ENCODE measurements at places on chromosomes 1 and 21.

- DNase-seq, result peak; percentile 77
These were observed 13.0 kb downstream of the CHIT1 start for GRCh38 chr1:203216274-203217138.

- peak; percentile 22 for DNase-seq
These were observed 31.4 kb upstream of the PCBP3 start for GRCh38 chr21:45611939-45612664.

DNA sequence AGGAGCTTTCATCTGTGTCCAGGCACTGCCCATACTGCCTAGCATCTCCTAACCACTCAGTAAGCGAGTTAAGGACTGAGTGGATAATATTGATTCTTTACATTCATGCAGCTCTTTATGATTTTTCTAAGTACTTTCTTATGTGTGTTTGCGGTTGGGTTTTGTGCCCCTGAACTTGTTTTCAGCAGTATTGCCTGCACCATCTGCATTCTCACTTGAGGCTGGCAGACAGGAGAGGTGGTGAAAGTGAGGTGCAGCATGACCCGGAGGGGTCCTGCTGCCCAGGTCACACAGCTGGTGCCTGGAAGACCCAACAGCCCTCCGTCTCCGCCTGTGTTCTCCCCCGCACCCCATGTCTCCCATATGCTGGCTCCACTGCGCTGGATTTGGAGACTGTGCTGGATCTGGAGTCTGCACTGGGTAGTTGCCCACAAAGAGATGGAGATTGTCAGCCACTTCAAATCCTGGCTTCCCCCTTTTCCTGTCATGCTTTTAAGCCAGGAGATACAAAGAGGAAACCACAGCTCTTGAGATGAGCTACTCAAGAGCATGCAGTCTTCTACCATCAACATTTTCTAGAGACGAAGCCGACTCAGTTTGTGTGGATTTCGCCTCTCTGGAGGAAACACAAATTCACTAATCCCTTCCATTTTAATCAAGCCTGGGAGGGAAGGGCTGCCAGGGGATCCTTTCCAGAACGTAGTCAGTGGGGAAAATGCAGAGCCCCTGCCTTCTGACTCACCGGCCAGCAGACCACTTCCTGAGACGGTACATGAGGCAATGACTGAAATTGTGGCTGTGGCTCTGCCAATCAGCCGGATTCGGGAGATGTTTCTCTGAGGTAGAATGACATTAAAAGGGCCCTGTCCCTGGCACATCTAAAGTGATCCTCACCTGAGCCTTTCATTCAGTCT, 71.7 kb upstream of the ANGPTL1 start:
- DNase-seq, result no peak

DNA sequence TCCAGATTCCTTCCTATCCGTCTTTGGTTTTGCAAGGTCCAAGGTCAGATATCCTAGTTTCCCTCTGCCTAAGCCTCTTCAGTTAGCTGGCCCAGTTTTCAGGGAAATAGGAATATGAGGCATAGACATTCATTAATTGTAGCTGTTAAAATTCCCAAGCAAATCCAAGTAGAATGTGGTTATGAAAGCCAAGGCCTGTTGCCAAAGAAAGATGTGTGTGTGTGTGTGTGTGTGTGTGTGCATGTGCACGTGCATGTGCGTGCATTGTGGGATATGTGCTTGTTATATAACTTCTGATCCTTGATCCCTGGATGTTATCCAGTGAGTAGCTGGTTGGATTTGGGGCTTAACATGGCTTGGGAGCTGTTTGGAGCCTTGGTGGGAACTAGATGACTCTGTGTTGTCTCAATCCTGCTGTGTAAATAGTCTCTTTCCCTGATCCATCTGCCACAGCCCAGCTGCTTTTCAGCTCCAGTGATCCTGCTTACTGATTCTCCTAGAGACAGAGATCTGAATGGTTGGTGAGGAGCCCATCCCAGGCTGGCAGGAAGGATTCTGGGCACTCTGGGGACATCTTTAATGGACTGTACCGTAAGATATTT, 70.6 kb upstream of the GCLM start:
- no peak for DNase-seq

- DNase-seq, result no peak
These were observed 776 bp downstream of the HLCS start for GRCh38 chr21:36965720-36966065.

GRCh38 chr1:49111931-49112330, 335.2 kb upstream of the BEND5 start:
- DNase-seq, result no peak

GRCh38 chr1:6105218-6105679, 59.6 kb downstream of the KCNAB2 start:
- no peak for DNase-seq

Measured in RWPE1 (cell line).